Thoracic aorta (tissue), 2 donors: ENCODE measurements at places on chromosomes 2 and 18. TPM values are rescaled to one million over a fixed set of nuclear protein-coding genes. Genes with fewer than 3 reads are reported as not detected.

DNA sequence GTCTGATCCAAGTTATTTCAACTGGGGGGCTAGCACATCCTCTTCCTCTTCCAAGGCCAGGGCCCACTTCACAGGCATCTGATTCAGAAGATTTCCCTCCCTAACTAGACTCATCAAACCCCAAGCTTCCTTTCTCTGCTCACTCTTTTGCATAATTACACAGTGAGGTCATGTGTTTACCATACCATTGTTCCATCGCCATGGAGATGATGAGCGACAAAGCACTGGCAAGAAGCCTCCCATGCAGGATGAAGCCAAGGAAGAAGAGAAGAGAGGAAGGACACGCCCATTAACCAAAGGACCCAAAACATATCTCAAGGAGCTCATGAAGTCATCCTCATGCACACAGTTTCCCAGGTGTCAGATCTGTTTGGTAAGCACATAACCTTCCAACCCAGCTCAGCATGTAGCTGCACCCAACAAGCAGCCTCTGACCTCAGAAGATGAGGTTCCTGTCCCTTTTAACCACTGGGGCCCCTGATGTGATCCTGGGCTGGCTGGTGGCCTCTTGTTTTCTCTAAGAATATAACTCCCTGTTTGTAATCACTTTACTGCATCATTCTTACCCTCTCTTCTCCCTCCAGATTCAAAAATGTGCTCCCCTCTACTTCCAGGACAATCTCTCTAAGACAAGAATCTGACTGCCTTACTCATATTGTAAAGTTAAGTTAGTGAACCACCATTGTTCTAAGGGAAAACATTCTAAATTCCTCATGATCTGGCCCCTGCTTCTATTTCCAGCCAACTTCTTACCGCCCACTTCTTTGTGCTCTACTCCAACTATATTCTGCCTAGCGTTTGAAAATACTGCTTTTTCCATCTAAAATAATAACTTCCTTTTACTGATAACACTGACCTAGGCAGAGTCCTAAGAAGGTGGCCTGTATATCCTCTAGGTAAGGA lies 190.1 kb downstream of the TTC32 start:
- H3K27ac ChIP-seq = peak overlapping the region; percentile 51
- H3K4me1 ChIP-seq = no peaks in the 10 kb centered on the region

DNA sequence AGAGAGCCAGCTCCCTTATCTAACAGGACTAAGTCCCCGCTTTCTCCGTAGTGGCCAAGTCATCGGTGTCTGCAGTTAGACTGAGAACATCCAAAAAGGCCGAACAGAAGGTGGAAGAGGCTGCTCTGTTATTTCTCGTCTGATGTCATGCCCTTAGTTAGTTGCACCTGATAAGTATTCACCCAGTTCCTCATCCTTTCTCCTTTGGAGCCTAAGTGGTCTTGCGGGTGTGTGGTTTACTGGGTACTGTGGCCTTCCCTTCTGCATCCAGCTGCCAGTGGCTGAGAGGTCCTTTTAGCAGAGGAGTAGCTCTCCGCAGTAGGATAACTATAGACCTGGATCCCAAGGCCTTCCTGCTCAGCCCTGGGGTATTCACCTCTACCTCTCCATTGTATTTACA lies 211.6 kb downstream of the BCL2 start:
- no peak overlapping the region for H3K27ac ChIP-seq
- no peaks in the 10 kb centered on the region for H3K27me3 ChIP-seq
- H3K4me1 ChIP-seq = peaks cover 15% of the 10 kb centered on the region
- no peak overlapping the region for H3K4me3 ChIP-seq
- no peaks in the 10 kb centered on the region for H3K36me3 ChIP-seq

The MBP gene
- 41.7 TPM for total RNA-seq

The ADD2 gene
- total RNA-seq = 0.41 TPM

DNA sequence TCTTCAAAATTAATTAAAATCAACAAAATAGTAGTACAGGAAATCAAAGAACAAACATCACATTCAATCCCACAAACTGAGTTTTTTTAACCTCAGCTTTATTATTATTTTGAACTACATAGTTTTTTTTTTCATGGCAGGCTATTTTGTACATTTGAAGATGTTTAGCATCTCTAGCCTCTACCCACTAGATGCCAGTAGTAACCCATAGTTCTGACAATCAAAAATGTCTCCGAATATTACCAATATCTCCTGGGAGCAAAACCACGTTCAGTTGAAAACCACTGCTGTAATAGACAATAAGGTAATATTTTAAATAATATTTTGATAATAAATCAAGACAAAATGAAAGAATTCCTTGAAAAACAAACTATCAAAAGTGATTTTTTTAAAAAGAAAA lies 702.6 kb upstream of the LRRTM1 start:
- no peak for DNase-seq
- no peaks in the 10 kb centered on the region for H3K36me3 ChIP-seq

The CD302 gene
- 110 TPM for total RNA-seq

GRCh38 chr2:169050476-169051240 lies 18.7 kb upstream of the DHRS9 start:
- no peaks in the 10 kb centered on the region for H3K27me3 ChIP-seq
- no peak overlapping the region for H3K4me3 ChIP-seq
- no peak overlapping the region for H3K27ac ChIP-seq
- no peaks in the 10 kb centered on the region for H3K36me3 ChIP-seq
- no peak for DNase-seq

The INHBB gene
- total RNA-seq = 2.8 TPM

- H3K27me3 ChIP-seq = no peaks in the 10 kb centered on the region
- no peak overlapping the region for H3K4me3 ChIP-seq
- no peak overlapping the region for H3K27ac ChIP-seq
- no peaks in the 10 kb centered on the region for H3K4me1 ChIP-seq
Observed at GRCh38 chr2:20796374-20796791, 26.5 kb downstream of the LDAH start.

GRCh38 chr2:38430597-38431207 lies 53.6 kb upstream of the ATL2 start:
- DNase-seq = no peak
- H3K4me1 ChIP-seq = peaks cover 9% of the 10 kb centered on the region
- no peaks in the 10 kb centered on the region for H3K27me3 ChIP-seq
- H3K36me3 ChIP-seq = no peaks in the 10 kb centered on the region
- no peak overlapping the region for H3K4me3 ChIP-seq

The PNPT1 gene
- total RNA-seq = 8.9 TPM

- no peak for DNase-seq
- H3K36me3 ChIP-seq = no peaks in the 10 kb centered on the region
- no peaks in the 10 kb centered on the region for H3K27me3 ChIP-seq
- no peaks in the 10 kb centered on the region for H3K4me1 ChIP-seq
Observed at GRCh38 chr2:235170016-235170415, 218.2 kb downstream of the SH3BP4 start.

GRCh38 chr2:98734823-98735260 lies 3.9 kb upstream of the MGAT4A start:
- no peak overlapping the region for H3K4me3 ChIP-seq
- H3K27me3 ChIP-seq = no peaks in the 10 kb centered on the region
- DNase-seq = no peak
- H3K36me3 ChIP-seq = no peaks in the 10 kb centered on the region
- peaks cover 14% of the 10 kb centered on the region for H3K4me1 ChIP-seq
- no peak overlapping the region for H3K27ac ChIP-seq

DNA sequence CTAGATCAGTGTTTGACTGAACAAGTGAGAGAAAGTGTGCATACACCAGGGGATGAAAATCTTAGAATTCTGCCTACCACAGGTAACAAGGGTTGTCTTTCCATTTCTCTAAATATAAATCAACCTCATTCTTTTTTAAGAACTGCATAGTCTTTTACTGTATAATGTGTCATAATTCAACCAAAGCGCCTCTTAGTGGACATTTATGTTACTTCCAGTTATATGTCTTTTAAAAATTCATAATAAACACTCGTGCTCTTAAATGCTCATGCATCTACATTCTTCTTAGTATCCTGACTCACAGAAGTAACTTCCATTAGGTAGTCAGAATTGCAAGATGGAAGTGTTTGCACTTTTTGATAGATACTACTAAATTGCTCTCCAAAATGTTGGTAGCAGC lies 76.2 kb downstream of the CHRNA1 start:
- no peak overlapping the region for H3K27ac ChIP-seq
- H3K4me3 ChIP-seq = no peak overlapping the region
- H3K27me3 ChIP-seq = no peaks in the 10 kb centered on the region
- no peak for DNase-seq
- H3K36me3 ChIP-seq = no peaks in the 10 kb centered on the region

- H3K4me1 ChIP-seq = no peaks in the 10 kb centered on the region
- no peaks in the 10 kb centered on the region for H3K27me3 ChIP-seq
- no peak overlapping the region for H3K27ac ChIP-seq
- no peak overlapping the region for H3K4me3 ChIP-seq
- no peaks in the 10 kb centered on the region for H3K36me3 ChIP-seq
Observed at GRCh38 chr2:6770006-6770405, 95.7 kb downstream of the CMPK2 start.

The TRAPPC12 gene
- total RNA-seq = 121 TPM

The SNORC gene
- total RNA-seq = 0.63 TPM

The DNAJC5G gene
- 0.68 TPM for total RNA-seq

DNA sequence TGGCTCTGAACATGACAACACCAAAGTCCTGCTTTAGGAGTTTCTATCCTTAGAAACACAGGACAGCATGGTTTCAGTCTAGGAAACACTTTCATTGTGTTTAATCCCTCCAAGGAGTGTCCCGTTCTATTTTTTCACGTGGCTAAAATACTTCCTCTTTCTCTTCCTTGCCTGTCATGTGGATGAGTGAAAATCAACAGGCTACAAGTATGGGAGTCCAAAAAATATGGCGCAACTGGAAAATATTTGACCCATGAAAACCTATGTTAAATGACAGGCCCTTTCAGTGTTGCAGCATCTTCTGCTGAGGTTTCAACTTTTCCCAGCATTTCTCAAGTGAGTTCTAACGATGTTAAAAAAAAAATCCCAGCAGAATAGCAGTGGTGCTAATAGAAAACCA lies 146.3 kb downstream of the LAMA3 start:
- no peak overlapping the region for H3K27ac ChIP-seq
- no peak for DNase-seq
- no peak overlapping the region for H3K4me3 ChIP-seq
- no peaks in the 10 kb centered on the region for H3K36me3 ChIP-seq

GRCh38 chr2:134764164-134764563 lies 45.4 kb upstream of the TMEM163 start:
- DNase-seq = no peak
- no peaks in the 10 kb centered on the region for H3K4me1 ChIP-seq
- H3K27me3 ChIP-seq = no peaks in the 10 kb centered on the region
- H3K4me3 ChIP-seq = no peak overlapping the region

The GREB1 gene
- 2.4 TPM for total RNA-seq

GRCh38 chr2:176112375-176113302 lies 3.9 kb upstream of the HOXD10 start:
- DNase-seq = no peak
- peaks cover 52% of the 10 kb centered on the region for H3K27me3 ChIP-seq
- H3K4me3 ChIP-seq = no peak overlapping the region
- no peaks in the 10 kb centered on the region for H3K36me3 ChIP-seq

The NT5C1B gene
- not detected for total RNA-seq

DNA sequence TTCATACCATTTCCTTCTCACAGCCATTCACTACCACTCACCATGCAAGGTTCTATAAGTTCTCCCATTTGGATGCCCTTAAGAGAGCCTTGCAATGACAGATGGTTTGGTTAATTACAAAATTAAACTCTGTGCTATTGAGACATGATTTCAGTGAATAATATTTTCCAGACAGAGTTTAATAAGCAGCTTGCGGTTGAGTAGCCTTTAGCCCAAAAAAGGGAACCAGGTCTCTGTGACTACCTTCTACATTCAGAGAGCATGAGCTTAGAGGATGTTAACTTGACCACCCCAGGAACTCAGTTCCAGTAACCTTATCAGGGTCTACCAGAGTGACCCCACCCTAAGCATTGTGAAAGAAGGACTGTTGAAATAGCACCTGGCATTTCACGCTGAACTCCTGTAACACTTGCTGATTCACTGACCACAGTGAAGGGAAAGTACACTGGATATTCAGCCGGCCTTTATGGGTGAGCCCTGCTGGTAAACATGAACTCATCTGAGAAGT lies 1173.1 kb upstream of the ZEB2 start:
- no peak overlapping the region for H3K27ac ChIP-seq
- H3K27me3 ChIP-seq = no peaks in the 10 kb centered on the region
- no peak overlapping the region for H3K4me3 ChIP-seq
- no peaks in the 10 kb centered on the region for H3K4me1 ChIP-seq
- no peak for DNase-seq

DNA sequence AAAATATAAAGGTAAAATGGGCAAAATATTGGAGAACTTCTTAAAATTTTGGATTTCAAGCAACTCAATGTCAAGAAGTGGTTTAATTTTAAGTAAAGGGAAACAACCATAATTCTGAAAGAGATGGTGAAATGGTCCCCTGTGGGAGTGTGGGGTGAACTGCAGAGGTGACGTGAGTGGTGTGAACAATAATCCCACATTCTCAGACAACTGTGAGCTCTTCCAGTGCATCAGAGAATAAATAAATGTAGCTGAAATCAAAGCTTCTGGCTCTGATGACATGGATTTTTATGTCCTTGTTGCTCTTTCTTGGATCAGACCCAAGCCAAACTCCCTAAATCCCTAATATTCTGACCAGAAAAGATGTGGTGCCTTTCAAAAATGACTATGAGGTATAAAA lies 672.7 kb downstream of the ZEB2 start:
- H3K4me1 ChIP-seq = no peaks in the 10 kb centered on the region
- no peaks in the 10 kb centered on the region for H3K27me3 ChIP-seq
- no peaks in the 10 kb centered on the region for H3K36me3 ChIP-seq
- no peak overlapping the region for H3K4me3 ChIP-seq
- DNase-seq = no peak

- no peaks in the 10 kb centered on the region for H3K36me3 ChIP-seq
- H3K4me1 ChIP-seq = no peaks in the 10 kb centered on the region
- H3K4me3 ChIP-seq = no peak overlapping the region
- DNase-seq = no peak
- H3K27ac ChIP-seq = no peak overlapping the region
- no peaks in the 10 kb centered on the region for H3K27me3 ChIP-seq
Observed at GRCh38 chr2:226977775-226978190, 141.9 kb downstream of the RHBDD1 start.

The ADRA2B gene
- total RNA-seq = 4.5 TPM

- no peak for DNase-seq
- no peak overlapping the region for H3K27ac ChIP-seq
- no peaks in the 10 kb centered on the region for H3K36me3 ChIP-seq
- H3K4me1 ChIP-seq = no peaks in the 10 kb centered on the region
Observed at GRCh38 chr18:47975701-47976100, 45.2 kb upstream of the SMAD2 start.

The CFC1 gene
- not detected for total RNA-seq

The CNTNAP5 gene
- not detected for total RNA-seq

- no peaks in the 10 kb centered on the region for H3K4me1 ChIP-seq
- DNase-seq = no peak
- H3K27ac ChIP-seq = no peak overlapping the region
- no peak overlapping the region for H3K4me3 ChIP-seq
- H3K36me3 ChIP-seq = no peaks in the 10 kb centered on the region
Observed at GRCh38 chr18:50849419-50849821, 29.5 kb upstream of the ME2 start.
